ENCODE measurements at places on chromosomes 6 and 20.

GRCh38 chr6:169975286-169975685, 223.9 kb downstream of the ERMARD start:
- no peak overlapping the region for H3K4me3 ChIP-seq
- no peak overlapping the region for H3K27ac ChIP-seq
- H3K27me3 ChIP-seq: peaks cover 4% of the 10 kb centered on the region

DNA sequence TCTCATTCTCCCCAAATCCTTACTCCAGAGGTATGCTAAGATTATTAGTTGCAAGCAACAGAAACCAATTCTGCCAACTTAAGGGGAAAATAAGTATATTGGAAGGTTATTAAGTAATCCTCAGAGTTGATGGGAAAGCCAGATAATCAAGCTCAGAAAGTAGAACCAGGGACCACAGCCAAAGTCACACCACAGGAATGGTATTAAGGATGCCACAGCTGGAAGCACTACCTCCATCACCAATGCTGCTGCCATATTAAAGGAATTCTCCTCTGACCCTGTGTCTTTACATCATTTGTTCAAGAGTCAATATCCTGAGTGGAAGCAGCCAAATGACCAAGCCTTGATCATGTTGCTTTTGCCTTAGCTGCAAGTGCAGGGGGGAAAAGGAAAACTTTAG, 9.9 kb downstream of the PROCR start:
- DNase-seq: no peak
- no peaks in the 10 kb centered on the region for H3K4me1 ChIP-seq

DNA sequence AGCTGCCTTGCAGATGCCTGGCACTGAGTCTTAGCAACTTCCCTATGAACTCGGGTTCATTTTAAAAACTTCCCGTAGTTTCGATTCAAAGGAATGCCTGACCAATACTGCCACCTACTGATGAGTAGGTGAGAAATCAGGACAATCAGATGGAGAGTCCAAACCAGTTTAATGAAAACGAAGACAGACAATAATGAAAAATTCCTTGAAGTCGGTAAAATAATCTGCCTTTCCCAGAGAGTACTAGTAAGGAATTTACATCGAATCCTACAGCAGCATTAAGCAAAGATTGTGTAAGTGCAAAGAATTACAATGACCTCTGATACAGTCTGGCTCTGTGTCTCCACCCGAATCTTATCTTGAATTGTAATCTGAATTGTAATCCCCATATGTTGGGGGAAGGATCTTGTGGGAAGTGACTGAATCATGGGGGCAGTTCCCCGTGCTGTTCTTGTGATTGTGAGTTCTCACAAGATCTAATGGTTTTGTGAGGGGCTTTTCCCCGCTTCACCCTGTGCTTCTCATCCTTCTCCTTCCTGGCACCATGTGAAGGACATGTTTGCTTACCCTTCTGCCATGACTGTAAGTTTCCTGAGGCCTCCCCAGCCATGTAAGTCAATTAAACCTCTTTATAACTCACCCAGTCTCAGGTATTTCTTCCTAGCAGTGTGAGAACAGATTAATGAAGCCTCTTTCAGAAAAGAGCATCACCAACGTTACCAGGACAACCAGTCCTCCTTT, 134.4 kb downstream of the ARHGAP18 start:
- no peak overlapping the region for H3K27ac ChIP-seq
- no peaks in the 10 kb centered on the region for H3K27me3 ChIP-seq
- no peak for DNase-seq
- peaks cover 4% of the 10 kb centered on the region for H3K4me1 ChIP-seq

GRCh38 chr6:37624606-37625574, 72.8 kb downstream of the MDGA1 start:
- H3K4me3 ChIP-seq: no peak overlapping the region
- peaks cover 30% of the 10 kb centered on the region for H3K4me1 ChIP-seq
- H3K36me3 ChIP-seq: no peaks in the 10 kb centered on the region
- peaks cover 3% of the 10 kb centered on the region for H3K27me3 ChIP-seq
- DNase-seq: peak; percentile 22
- no peak overlapping the region for H3K27ac ChIP-seq

- no peaks in the 10 kb centered on the region for H3K36me3 ChIP-seq
- DNase-seq: no peak
- H3K27ac ChIP-seq: no peak overlapping the region
- H3K4me1 ChIP-seq: no peaks in the 10 kb centered on the region
- H3K27me3 ChIP-seq: peaks cover 3% of the 10 kb centered on the region
- H3K4me3 ChIP-seq: no peak overlapping the region
These were observed 43.6 kb upstream of the CCN6 start for GRCh38 chr6:112010328-112010727.

DNA sequence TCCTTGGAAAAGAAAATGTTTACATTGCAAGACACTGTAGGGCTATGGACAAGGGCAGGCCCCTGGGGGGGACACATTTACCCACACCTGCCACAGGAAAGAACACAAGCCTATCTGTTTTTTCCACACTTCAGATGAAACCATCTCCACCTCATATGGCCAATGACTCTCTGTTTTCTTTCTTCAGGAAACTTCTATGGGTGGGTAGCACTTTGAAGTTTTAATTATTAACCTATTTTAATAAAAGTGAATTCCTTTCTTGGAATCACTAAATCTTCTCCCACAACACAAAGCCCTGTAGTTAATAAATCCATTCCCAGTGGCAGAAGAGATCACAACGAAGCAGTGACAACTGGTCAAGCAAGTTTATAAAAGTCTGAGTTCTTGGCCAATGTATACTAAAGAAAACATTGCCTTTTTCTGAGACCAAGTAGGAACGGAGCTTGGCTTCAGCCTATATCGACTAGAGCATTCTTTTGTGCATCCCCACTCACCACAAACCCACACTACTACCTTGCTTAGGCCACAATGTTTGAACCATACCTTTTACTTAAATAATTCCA, 125.1 kb upstream of the CARMIL1 start:
- H3K27ac ChIP-seq: no peak overlapping the region
- no peaks in the 10 kb centered on the region for H3K36me3 ChIP-seq
- H3K27me3 ChIP-seq: no peaks in the 10 kb centered on the region
- peaks cover 2% of the 10 kb centered on the region for H3K4me1 ChIP-seq
- no peak overlapping the region for H3K4me3 ChIP-seq
- no peak for DNase-seq

GRCh38 chr6:161038229-161039031, 46.9 kb downstream of the MAP3K4 start:
- no peak for DNase-seq
- no peaks in the 10 kb centered on the region for H3K27me3 ChIP-seq
- H3K36me3 ChIP-seq: peaks cover 18% of the 10 kb centered on the region
- H3K27ac ChIP-seq: no peak overlapping the region

DNA sequence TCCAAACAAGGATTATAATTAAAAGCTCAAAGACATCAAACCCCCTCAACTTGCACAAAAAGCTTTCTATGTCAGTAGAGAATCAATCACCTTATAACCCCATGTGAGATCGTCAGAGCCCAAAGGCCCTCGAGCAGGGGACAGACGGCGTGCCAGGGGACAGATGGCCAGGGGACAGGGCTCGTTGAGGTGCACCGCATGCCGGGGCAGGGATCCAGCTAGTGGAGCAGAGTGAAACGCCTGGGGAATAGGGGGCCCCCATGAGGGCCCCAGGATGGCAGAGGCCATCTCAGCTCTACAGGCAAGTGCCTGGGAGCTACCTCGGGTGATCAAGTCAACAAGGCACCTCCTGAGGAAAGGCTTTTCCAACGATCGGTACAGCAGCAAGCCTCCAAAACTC, 28.6 kb downstream of the DIDO1 start:
- no peak overlapping the region for H3K4me3 ChIP-seq
- no peak for DNase-seq
- no peaks in the 10 kb centered on the region for H3K27me3 ChIP-seq
- H3K27ac ChIP-seq: no peak overlapping the region
- peaks cover 23% of the 10 kb centered on the region for H3K4me1 ChIP-seq

DNA sequence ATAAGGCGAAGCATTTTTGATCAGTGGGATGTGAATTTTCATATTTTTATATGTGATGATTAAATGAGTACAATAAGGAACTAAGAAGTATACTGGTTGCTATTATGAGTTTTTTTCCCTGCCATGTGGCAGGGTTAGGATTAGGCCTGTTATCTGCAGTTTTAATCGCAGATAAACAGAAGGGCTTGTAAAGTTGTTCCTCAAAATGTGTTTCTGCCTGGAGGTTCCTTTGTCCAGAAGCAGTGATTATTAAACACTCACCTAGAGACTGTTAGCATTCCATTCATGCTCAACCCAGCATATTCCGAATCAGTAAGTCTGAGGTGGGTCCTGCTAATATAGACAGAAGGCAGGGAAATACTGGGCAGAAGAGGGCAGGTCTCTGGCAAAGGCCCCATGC, 316.0 kb downstream of the CLIC5 start:
- no peak overlapping the region for H3K4me3 ChIP-seq
- H3K36me3 ChIP-seq: no peaks in the 10 kb centered on the region
- H3K27ac ChIP-seq: no peak overlapping the region
- H3K4me1 ChIP-seq: peaks cover 6% of the 10 kb centered on the region
- H3K27me3 ChIP-seq: no peaks in the 10 kb centered on the region

DNA sequence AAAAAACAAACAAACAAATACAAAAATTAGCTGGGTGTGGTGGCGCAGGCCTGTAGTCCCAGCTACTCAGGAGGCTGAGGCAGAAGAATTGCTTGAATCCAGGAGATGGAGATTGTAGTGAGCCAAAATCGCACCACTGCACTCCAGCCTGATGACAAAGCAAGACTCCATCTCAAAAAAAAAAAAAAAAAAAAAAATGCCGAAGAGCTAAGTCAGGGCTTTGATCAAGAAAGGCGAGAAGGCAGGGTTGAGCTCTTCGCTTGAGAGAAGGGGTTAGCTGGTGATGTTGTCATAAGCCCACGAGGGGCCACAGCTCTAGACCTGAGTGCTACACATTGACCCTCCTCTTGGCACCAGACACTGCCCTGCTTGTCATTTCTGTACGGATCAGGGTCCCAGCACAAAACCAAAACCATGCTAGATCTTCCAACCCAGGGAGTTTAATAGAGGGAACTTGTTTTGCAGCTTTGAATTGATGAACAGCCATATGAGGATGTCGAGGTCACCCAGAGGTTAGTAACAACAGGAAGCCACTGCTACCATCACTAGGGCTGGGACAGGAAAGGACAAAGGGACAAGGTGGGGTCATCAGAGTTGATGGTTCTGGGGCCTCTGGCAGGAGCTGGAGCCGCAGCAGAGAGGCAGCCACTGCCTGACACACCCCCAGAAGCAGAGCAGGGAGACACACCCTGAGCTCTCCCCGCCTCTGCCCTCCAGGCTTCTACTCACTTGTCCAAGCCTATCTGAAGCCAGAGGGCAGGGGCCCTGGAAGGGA, 122.7 kb downstream of the SNX5 start:
- peak overlapping the region; percentile 6 for H3K4me3 ChIP-seq
- peaks cover 4% of the 10 kb centered on the region for H3K27me3 ChIP-seq
- peaks cover 46% of the 10 kb centered on the region for H3K4me1 ChIP-seq
- H3K27ac ChIP-seq: no peak overlapping the region

DNA sequence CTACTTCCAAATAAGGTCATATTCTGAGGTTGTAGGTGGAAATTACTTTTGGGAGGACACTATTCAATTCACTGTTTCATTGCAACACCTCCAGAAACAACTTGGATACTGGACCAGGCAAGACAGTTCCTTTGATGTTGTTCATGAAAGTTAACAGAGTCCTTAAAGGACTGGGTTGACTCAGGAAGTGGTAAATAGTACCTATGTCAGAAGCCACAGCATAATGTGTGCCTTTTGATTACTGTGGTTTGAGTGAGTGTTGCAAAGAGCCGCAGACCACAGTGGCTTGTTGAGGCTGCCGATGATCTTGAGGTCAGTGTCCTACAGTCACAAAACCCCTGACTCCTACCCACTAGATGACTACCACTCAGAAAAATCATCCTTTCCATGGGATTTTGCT, 10.9 kb downstream of the IL20RA start:
- no peak overlapping the region for H3K27ac ChIP-seq
- H3K36me3 ChIP-seq: no peaks in the 10 kb centered on the region
- peaks cover 24% of the 10 kb centered on the region for H3K27me3 ChIP-seq
- H3K4me3 ChIP-seq: no peak overlapping the region
- no peaks in the 10 kb centered on the region for H3K4me1 ChIP-seq
- DNase-seq: no peak

GRCh38 chr6:159311618-159312017, 142.4 kb downstream of the FNDC1 start:
- no peak overlapping the region for H3K27ac ChIP-seq
- no peaks in the 10 kb centered on the region for H3K36me3 ChIP-seq
- no peak overlapping the region for H3K4me3 ChIP-seq

GRCh38 chr6:168962886-168963285, 290.8 kb downstream of the THBS2 start:
- DNase-seq: no peak
- H3K36me3 ChIP-seq: no peaks in the 10 kb centered on the region

DNA sequence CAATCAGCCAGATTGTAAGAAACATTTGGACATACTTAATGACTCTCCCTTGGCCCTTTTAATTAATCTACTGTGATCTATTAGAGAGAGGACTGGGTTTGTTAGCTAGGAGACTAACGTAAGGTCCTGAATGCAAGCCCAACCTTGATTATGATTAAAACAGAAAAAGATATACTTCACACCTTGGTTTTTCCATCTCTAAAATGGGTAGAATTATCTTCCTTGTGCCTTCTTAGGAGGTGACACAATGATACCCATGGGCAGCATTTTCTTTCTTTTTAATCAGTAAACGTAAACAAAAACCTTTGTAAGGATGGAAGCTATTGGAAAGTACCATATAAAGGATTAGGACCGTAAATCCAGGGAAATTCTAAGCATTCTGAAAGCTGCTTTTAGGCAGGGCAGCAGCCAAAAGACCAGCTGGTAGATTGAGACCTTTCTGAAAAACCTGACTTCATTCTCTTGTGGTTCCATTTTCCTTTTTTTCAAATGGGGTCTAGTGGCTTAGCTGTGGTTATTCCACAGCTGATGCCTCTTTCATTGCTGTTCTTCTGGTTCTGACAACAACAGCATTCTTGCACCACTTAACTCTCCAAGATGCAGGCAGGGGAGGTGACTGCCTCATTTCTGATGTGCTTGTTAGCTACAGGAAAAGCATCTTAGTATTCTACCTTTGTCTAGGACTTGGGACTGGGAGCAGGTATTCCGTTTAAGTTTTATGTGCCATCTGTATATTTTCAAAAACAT, 27.4 kb downstream of the RREB1 start:
- DNase-seq: no peak
- peaks cover 49% of the 10 kb centered on the region for H3K4me1 ChIP-seq
- peak overlapping the region; percentile 98 for H3K27ac ChIP-seq
- no peak overlapping the region for H3K4me3 ChIP-seq

- H3K4me1 ChIP-seq: peaks cover 9% of the 10 kb centered on the region
- H3K27ac ChIP-seq: no peak within 1 kb of the TSS
- H3K36me3 ChIP-seq: no peaks in the 10 kb centered on the region
- peaks cover 5% of the 10 kb centered on the region for H3K27me3 ChIP-seq
These were observed at the start of gene WFDC13 for GRCh38 chr20:45701873-45702272. Gene WFDC13 (plus strand): TSS chr20:45702038. CDS start chr20:45702124, 86 bp downstream.

DNA sequence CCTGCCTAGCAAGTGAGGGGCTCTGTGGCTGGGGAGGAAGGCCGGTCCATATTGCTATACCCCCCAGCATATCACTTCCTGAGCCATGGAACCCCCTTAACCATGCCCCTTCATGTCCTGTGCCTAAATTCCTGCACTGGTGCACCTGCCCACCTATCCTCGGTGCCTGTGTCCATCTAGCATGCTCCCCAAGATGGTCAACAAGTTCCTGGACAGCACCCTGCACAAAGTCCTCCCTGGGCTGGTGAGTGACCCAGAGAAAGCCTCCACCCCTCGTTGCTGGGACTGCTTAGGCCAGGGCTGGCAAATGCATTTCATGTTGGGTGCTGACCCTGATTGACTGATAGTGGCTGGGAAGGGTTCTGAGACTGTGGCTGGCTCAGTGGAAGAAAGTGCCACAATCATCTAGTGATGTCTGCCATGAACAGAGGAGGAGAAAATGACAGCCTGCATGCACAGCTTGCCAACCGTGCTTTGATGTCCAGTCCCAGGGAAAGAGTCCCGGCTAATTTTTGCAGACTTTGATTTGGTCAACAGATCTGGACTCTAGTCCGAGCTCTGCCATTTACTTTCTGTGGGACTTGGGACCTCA, 3.5 kb downstream of the BPIFB6 start:
- H3K27me3 ChIP-seq: peaks cover 10% of the 10 kb centered on the region
- no peak overlapping the region for H3K4me3 ChIP-seq
- H3K4me1 ChIP-seq: no peaks in the 10 kb centered on the region
- DNase-seq: no peak
